ENCODE measurements at places on chromosomes 3 and 15.
A peak's percentile ranks its signal among the peaks of the same experiment; 100 is the strongest.

GRCh38 chr15:34802371-34802770 is 7.0 kb upstream of the ACTC1 start:
- DNase-seq: no peak
- H3K36me3 ChIP-seq: no peaks in the 10 kb centered on the region
- no peak overlapping the region for H3K27ac ChIP-seq
- H3K4me1 ChIP-seq: no peaks in the 10 kb centered on the region
- peaks cover 32% of the 10 kb centered on the region for H3K27me3 ChIP-seq
- no peak overlapping the region for H3K4me3 ChIP-seq

DNA sequence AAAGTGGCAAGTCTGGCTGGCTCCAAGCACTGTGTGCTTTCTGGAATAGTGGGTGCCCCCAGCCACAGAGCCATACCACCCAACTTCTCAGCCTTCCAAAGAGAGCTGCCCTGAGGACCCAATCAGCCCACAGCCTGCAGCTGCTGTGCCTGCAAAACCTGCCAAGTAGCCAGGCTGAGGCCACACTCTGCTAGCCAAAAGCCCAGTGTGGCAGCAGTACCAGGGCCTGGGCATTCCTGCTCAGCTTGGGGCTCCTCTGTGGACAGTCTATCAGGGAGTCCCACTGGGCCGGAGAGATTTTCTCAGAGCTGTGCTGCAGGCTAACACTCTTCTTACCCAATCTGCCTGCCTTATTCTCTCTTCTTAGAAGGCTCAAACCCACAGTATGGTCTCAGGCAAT is 136.5 kb downstream of the TPRA1 start:
- peaks cover 64% of the 10 kb centered on the region for H3K27me3 ChIP-seq
- no peak overlapping the region for H3K27ac ChIP-seq
- no peaks in the 10 kb centered on the region for H3K36me3 ChIP-seq
- DNase-seq: no peak

DNA sequence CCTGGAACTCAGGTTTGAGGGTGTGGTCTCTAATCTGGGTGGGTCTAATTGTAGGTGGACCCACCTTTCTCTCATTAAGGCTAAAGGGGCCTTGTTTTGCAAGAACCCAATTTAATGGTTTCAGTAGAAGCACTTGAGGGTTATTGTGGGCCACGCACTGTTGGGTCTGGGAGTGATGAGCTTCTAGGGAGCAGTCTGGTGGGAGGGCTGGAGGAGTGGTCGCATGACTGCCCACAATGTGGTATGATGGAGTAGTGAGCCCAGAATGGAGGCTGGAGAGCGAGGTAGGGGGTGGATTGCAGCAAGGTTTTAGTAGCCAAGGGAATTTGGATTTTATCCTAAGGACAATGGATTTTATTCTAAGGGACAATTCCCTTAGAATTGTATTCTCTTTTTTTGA is 2.7 kb downstream of the TATDN2 start:
- peaks cover 57% of the 10 kb centered on the region for H3K4me1 ChIP-seq
- peak overlapping the region; percentile 91 for H3K4me3 ChIP-seq
- H3K36me3 ChIP-seq: peaks cover 80% of the 10 kb centered on the region
- no peaks in the 10 kb centered on the region for H3K27me3 ChIP-seq
- peak overlapping the region; percentile 93 for H3K27ac ChIP-seq
- no peak for DNase-seq

DNA sequence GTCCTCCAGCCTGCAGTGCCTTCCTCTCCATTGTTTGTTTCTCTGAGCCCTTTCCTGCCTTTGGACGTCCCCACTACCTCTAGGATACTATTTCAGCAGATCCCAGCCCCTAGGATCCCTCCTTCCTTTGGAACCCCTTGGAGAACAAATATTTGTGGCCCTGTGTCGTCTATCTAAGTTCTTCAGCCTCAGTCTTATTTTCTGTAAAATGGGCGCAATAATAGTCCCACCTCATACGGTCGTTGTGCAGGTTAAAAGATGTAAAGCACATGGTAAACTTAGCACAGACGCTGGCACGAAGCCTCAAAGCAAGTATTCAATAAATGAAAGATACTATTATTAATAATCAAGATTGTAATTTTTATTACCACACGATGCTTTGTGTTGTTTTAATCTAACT is 122.0 kb downstream of the SV2B start:
- H3K27me3 ChIP-seq: peaks cover 38% of the 10 kb centered on the region
- no peak overlapping the region for H3K27ac ChIP-seq
- no peak for DNase-seq
- H3K4me3 ChIP-seq: no peak overlapping the region

- H3K4me3 ChIP-seq: no peak overlapping the region
- no peaks in the 10 kb centered on the region for H3K36me3 ChIP-seq
- DNase-seq: no peak
- no peaks in the 10 kb centered on the region for H3K4me1 ChIP-seq
- H3K27me3 ChIP-seq: no peaks in the 10 kb centered on the region
These were observed 360.1 kb downstream of the CNTN4 start for GRCh38 chr3:2458816-2459215.

DNA sequence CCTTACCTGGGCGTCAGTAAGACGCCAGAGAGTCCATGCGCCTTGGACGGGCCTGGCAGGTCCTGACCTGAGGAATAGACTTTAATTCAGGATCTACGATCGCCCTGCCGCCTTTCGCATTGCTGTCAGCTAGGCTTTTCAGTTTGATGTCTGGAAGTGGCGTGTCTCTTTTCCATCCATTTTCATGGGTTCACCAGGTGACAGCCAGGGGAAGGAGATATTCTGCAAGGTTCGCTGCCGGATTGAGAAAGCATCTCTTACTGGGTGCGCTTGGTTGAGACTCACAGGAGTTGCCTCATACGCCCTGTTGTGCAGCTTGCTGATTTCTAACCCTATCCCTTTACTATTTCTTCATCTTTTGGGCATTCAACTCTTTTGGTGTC is 7.4 kb downstream of the EPHA3 start:
- DNase-seq: no peak
- H3K36me3 ChIP-seq: no peaks in the 10 kb centered on the region
- H3K4me3 ChIP-seq: no peak overlapping the region
- peaks cover 29% of the 10 kb centered on the region for H3K27me3 ChIP-seq

GRCh38 chr3:119492128-119492527 is 6.2 kb upstream of the TIMMDC1 start:
- no peak overlapping the region for H3K4me3 ChIP-seq
- peak overlapping the region; percentile 6 for H3K27ac ChIP-seq
- peaks cover 22% of the 10 kb centered on the region for H3K4me1 ChIP-seq
- peaks cover 34% of the 10 kb centered on the region for H3K36me3 ChIP-seq
- H3K27me3 ChIP-seq: no peaks in the 10 kb centered on the region

Measured in activated naive CD8-positive, alpha-beta T cell treated with anti-CD3 and anti-CD28 coated beads for 36 hours (primary cell).